ENCODE measurements at places on chromosomes 3 and 15.

- no peak for DNase-seq
Observed at GRCh38 chr3:66703501-66703900, 202.7 kb upstream of the LRIG1 start.

DNA sequence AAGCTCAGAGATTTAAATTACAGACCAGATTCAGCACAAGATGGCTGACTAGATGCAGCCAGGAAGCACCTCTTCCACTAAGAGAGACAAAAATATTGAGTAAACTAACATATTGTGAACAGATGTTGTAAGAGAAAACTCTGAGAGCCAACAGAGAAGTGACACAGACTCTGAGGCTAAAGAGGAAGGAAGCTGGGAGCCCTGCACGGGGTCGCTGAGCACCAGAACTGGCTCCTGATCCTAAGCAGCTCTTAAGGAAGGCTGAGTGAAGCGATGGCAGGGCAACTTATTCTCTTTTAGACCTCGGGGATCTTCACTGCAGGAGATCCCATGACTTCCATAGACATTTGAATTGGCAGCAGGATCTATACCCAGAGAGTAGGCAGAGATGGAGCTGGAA lies 578.0 kb upstream of the GRM7 start:
- DNase-seq: peak; percentile 6

GRCh38 chr3:549636-550035 lies 353.1 kb downstream of the CHL1 start:
- DNase-seq: no peak

- no peak for DNase-seq
Observed at GRCh38 chr3:139423232-139423631, 33.8 kb upstream of the COPB2 start.

GRCh38 chr3:46889381-46890110 lies 12.0 kb downstream of the PTH1R start:
- DNase-seq: no peak

DNA sequence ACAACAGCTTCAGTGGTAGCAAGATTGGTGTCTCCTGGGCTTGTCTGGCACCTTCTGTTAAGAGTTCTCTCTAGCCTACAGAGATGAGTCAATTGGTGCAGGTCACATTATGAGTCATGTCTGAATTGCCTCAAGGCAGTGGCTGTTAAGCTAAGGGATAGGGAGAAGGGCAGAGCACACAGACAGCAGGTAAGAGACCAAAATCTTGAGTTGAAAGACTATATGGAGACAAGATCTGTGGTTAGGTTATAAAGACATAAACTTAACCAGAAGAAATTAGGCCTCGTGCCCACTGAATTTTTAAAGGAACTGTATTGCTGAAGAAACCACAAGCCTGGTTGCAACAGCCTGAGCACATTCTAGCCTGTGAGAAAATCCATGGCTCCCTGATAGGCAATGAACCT lies 19.2 kb upstream of the KPNA1 start:
- DNase-seq: no peak

DNA sequence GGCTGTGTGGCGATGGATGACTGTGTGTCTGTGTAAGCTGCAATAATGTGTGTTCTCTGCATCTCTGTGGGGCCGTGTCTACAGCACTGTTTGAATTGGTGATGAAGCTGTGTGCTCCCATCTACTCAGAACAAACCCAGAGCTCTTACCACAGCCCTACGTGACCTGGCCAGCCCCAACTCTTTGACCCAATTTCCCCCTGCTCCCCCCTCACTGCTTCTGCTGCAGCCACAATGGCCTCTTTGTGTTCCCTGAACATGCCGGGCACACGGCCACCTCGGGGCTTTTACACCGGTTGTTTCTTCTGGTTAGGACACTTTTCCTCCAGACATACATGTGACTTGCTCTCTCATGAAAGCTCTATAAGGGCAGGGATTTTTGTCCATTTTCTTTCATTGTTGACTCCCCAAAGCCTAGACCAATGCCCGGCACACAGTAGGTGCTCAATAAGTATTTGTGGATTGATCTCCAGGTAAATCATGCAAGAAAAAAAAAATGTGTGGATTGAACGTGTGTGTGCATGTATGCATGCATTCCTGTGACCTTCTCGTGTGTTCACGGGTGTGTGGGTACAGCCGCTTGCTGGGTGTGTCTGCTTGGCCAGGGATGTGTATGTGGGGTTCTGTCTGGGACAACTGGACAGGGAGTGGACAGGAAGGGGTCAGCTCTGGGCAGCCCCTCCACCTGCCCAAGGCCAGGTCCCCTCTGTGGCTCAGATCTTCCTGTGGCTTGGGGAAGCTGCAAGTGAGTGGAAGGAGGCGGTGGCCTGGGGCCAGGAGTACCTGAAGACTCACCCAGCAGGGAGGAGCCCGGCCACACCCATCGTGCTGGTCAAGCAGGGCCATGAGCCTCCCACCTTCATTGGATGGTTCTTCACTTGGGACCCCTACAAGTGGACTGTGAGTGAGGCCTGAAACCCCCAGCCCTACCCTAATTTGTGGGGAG lies 14.8 kb downstream of the VILL start:
- peak; percentile 77 for DNase-seq

DNA sequence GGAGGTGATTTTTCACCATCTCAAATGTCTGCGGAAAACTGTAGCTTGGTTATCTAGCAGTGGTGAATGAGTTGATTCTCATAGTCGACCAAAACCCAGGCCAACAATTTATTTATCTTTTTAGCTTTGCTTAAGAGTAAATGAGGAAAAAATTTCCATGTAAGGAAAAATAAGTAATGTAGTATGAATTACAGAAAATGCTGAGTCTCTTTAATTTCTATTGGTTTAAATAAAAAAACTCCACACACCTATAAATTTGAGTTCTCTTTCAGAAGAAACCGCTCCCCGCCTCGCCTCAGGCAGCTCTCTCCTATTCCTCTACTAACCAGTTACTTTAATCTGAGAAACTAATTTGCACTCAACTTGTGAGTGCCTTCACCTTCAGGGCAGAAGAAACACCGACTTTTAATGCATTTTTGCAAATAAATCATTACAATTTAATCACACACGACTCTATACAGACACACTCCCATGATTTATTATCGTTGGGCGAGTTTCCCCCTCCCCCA lies 540 bp upstream of the RSRC1 start:
- DNase-seq: no peak

- no peak for DNase-seq
Observed at GRCh38 chr3:39133093-39133490, 20.3 kb downstream of the CSRNP1 start.

DNA sequence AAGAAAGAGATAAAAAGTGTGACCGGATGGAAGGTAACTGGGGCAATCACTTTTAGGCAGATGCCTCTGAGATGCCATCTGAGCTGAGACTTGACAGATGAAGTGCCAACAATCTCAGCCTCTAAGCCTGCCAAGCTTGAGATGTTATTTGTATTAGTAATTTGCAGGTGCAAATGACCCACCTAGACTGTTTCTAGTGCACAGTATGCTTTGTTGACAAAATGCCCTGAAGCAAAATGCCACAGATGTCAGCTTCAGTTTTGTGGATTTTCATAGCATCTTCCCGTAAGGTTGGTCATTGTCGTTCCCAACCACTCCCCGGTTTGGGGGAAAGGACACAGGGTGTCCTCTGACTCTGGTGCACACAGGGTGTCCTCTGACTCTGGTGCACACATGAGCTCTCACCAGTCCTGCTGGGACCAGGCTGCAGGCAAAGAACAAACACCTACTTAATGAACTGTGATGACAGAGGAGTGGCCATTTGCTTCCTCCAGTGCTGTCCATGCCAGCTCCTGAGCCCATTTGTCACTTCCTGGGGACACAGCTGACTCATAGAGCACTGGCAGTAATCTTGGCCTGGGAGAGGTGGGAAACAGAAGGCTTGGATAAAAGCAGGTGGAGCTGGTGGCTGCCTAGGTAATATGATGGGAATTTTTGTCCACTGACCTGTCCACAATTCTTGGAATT lies 16.7 kb upstream of the PPP1R2 start:
- DNase-seq: no peak

- no peak for DNase-seq
Observed at GRCh38 chr3:119395923-119396358, 67.5 kb downstream of the TMEM39A start.

All from spinal cord (tissue), 10 donors.